ENCODE measurements at places on chromosomes 5 and 9. TPM values are rescaled to one million over a fixed set of nuclear protein-coding genes. Genes with fewer than 3 reads are reported as not detected.
A peak's percentile ranks its signal among the peaks of the same experiment; 100 is the strongest.

ZDHHC21 gene
- 15.2 TPM for polyA plus RNA-seq

PCDH12 gene
- 13.2 TPM for polyA plus RNA-seq

- DNase-seq: peak; percentile 57
Observed at GRCh38 chr5:179475208-179475751, 75.1 kb upstream of the RUFY1 start.

DNA sequence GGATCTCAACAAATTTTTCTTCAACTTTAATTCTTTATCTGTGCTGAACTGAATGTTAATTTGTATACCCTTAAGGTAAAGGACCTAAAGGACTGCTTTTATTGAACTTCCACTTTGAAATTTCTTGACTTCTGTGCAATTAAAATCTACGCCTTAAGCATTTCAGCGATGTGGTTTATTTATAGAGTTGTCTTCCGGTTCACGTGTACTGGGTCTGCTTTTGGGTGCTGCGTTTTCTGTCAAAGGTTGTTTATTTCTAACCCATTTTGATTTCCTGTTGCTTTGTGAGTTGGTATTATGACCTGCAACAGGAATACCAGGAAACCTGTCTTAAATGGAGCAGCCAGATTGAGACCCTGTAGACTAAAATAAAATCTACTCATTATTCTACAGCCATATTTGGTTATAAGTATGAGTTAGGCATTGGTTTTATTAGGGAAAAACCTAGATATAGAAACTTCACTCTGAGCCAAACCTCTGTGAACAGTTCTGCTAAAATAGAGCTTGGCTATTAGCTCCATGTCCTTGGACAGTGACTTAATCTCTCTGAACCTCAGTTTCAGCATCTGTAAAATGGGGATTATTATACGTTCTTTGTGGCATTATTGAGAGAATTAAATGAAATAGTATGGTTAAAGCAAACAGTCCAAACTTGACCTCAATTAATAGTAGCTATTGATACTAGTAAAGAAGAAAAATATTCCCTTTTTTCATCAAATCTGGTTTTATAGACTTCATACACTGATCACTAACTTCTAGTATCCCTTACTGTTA is 3.5 kb downstream of the MRRF start:
- no peak for DNase-seq

- DNase-seq: no peak
Observed at GRCh38 chr9:6229619-6230018, 14.0 kb downstream of the IL33 start.

DNA sequence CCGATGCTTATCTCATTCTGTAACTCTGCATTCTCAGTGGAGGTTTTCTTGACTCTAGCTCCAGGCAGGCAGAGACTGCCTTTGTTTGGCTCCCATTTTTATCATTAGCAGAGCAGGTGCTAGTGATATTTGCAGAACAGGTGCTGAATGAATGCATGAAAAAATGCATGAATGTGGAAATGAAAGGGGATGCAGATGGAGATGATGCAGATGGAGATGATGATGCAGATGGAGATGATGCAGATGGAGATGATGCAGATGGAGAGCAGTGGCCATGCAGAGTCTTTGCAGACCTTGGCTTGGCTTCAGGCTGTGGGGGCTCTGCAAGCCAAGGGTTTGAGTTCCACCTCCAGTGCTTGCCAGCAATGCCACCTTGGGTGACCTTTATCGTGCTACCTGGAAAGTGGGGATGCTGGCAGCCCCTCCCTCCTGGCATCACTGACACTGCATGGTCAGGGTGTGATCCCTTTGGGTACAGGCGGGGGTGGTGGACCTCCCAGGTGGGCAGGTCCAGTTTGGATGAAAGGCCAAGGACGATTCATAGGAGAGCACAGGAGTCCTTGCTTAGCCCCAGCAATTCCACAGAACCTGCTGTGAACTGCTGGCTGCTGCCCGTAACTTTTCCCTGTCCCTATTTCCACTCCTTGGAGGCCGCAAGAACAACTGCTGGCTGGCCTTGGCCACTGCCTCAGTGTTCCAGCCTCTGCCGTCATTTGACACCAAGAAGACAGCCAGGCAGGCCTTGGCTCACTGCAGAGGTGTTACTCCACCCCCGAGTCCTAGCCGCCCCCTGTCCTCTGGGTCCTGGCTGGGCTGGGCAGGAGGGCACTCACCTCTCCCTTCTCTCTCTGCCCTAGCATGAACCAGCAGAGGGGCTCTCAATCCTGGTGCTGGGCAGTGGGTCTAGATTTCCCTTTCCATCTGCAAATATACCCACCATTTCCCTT is 33.0 kb downstream of the ERGIC1 start:
- DNase-seq: no peak

DNA sequence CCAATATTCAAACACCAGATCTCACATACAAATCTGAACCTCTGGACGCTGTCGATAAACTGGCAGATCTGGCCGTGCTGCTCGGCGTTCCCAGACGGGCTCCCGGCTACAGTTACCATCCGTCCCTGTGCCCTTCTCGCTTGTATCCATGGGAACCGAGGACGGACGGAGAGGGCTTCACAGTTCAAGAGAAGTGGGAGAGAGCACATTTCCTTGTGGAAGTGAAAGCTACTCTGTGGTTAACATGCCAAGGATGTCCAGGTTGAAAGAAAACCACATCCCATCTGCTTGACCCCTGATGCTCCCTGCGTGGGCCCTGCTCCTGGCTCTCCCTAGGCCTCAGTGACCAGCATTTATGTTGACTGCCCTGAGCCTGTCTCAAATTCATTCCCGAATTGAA is 6.3 kb upstream of the DBN1 start:
- no peak for DNase-seq

DNA sequence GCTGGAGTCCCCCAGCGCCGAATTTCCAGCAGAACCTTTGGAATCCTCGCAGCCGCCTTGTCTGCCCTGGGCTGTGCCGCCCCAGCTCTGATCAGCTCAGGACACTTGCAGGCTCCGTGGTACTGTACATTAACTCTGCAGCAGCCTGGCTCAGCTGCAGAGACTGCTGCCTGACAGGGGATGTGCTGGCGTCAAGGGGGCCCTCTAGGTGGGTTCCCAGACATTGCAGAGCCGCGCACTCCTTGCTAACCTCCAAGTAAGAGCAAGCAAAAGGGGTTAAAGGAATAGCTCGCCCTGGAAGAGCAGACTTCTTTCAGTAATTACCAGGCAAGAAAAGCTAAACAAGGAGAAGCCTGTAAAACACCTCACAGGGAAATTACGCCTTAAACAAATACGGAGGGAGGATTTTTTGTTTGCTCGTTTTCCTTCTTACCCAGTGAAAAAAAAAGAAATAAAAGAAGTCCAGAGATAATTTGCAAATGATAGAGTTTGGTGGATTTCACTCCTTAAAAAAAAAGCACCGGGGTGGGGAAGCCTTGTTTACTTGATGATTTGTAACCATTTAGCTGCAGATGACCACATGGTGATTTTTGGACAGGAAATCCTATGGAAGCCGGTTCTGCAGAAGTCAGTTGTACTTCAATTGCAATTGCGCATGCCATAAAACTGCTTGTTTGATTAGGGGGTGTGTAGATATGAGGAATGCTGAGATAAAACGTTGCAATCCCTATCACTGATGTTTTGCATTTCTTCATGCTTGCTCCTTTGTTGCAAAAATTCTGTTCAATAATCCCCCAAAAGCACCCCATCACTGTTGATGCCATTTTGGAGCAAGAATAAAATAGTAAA is 305.8 kb downstream of the PDE4D start:
- DNase-seq: no peak

DNA sequence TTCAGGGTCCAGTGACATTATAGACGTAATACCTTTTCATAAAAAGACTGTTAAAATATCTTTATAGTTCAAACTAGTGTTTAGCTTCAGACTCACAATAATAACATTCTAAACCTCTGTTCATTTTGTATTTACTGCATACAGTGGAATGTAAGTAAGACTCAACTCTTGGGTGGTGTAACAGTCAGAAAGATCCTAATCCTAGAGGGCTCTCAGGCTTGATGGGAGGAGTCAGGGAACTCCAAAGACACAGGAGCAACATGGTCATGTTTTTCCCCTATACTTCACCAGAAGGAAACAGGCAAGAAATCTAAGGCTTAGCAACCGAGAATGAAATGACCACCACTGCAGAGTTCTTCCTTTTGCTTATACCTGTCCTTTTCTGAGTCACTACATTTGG is 82.6 kb downstream of the MRPS27 start:
- no peak for DNase-seq

DNA sequence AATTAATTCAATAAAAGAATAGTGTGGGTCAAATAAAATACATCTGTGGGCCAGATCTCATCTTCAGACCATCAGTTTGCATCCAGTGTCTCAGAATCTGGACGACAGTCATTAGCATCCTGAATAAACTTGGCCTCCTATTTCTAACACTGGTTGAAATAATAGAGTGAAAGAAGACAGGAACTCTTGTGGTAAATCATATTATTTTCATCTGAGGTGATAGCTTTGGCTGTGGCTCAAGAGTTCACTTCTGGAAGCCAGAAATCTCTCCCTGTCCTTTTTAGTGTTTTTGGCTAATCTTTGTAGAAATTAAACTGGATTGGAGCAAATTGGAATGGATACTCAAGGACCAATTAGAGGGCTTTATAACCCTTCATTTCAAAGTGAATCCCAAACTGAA is 63.4 kb upstream of the HMHB1 start:
- no peak for DNase-seq

MZB1 gene
- 0.48 TPM for polyA plus RNA-seq

DNA sequence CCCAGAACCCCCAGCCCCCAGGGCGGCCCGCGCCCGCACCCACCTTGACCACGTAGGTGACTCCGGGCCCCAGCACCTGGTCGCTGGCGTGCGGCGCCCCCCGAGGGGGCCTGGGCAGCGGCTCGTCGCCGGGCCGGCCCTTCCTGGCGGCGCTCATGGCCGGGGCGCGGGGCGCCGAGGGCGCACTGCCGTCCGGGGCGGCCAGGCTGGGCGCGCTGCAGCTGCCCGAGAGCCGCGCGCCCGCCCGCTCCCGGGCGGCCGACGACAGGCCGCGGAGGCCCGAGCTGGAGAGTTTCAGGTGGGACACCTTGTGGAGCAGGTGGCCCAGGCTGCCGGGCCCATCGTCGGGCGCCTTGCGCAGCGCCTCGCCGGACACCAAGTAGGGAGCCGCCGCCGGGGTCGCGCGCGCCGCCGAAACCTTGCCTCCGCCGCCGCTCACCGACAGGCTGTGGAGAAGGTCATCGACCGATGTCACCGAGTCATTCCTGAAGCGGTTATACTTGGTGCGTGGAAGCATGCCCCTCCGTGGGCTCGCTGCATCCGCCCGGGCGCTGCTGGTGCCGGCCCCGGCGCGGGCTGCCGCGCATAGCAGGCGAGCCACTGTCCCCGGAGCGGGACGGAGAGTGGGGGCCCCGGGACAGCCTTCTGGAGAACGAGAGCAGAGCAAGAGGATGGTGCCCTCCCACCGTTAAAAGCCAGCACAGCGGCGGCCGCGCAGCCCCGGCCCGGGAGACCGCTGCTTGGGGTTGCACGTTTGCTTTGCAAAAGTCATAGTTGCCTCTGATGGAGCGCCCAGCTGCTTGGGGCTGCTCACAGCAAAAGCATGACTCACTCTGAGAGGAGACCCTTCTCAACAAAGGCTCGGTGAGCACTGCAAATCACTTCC is at the start of gene SHC3:
SHC3 (minus strand) TSS at position 875 of the 886 bp plus-strand sequence; CDS start at position 517, 358 bp downstream.
- DNase-seq: no peak

- DNase-seq: no peak
Observed at GRCh38 chr5:14295610-14296009, 152.5 kb downstream of the TRIO start.

DNA sequence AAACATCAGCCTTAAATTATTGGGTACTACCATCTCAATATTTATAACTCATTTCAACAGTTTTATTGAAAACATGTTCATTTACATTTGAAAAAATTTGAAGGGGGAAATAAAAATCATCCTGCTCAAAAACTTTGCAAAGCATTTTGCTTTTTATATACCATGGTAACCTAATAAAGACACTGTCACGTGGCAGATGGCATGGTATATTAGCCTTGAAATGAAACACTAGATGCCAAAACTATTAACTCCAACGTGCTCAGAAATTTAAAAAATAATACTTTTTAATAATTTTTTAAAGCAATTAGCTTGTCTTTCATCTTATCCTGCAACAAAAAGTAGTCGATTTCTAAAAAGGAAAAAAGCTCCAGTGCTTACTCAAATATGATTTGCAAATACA is 88.6 kb upstream of the NFIB start:
- DNase-seq: no peak

BTNL3 gene
- polyA plus RNA-seq: not detected

DNA sequence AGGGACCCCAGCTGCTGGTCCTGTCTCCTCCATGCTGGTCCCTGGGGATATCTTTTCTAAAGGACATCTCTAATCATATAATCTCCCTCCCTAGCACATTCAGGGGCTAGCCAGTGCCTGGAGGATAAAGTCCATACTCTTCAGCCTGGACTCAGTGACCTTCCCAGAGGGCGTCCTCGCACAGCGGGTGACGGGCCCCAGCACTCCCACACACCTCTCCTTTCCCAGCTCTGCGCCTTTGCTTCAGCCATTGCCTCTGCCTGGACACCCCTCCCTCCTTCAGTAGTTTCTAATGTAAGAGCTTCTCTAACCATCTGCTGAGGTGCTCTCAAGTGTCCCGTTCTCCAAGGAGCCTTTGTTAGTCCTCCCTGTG is 15.2 kb upstream of the TNIP1 start:
- no peak for DNase-seq

GRCh38 chr9:83384214-83384613 is 154.0 kb downstream of the FRMD3 start:
- DNase-seq: no peak

DNA sequence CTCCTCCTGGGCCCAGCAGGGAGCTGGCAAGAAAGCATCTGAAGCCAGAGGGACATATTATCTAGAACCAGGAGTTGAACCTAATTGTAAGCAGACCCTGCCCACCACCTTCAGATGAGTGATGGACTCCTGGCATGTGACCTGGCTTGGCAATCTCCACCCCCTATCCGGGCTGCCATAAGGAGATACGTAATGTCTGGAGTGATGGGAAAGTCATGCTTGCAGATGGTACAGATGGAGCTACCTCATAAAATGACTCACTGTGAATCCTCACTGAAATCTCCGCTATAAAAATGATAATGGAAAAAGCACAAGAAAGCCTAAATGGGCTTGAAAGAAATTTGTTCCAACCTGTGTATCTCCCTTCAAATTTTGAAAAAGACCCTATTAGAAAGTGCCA is 157.5 kb downstream of the DMRT2 start:
- DNase-seq: no peak

CKMT2 gene
- polyA plus RNA-seq: 11.1 TPM

DNA sequence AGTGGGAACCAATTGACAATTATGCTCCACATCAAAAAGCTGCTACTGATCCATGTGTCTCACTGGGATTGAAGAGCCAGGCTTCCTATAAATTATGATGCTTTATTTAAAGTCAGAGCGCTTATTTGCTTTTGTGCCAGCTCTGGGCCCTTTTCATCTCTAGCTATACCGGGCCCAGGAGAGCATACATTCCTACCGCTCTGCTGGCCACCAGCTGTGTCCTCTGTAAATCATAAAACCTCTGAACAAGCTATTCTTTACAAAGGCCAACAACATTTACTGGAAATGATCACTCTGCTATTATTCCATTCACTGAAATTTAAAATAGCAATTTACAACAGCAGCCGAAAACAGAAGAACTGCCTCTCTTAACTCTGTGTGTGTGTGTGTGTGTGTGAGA is 86.6 kb downstream of the ZNF608 start:
- no peak for DNase-seq

- peak; percentile 39 for DNase-seq
Observed at GRCh38 chr9:33852216-33852826, 35.4 kb downstream of the UBE2R2 start.

GRCh38 chr9:84667571-84668195 is 1.8 kb upstream of the NTRK2 start:
- peak; percentile 81 for DNase-seq

ALDH1A1 gene
- polyA plus RNA-seq: 272 TPM

Data from left renal cortex interstitium (tissue), 4 donors.